ENCODE measurements at places on chromosomes 3 and 15.

GRCh38 chr3:126026277-126026751 lies 57.3 kb downstream of the ROPN1B start:
- no peak for DNase-seq

DNA sequence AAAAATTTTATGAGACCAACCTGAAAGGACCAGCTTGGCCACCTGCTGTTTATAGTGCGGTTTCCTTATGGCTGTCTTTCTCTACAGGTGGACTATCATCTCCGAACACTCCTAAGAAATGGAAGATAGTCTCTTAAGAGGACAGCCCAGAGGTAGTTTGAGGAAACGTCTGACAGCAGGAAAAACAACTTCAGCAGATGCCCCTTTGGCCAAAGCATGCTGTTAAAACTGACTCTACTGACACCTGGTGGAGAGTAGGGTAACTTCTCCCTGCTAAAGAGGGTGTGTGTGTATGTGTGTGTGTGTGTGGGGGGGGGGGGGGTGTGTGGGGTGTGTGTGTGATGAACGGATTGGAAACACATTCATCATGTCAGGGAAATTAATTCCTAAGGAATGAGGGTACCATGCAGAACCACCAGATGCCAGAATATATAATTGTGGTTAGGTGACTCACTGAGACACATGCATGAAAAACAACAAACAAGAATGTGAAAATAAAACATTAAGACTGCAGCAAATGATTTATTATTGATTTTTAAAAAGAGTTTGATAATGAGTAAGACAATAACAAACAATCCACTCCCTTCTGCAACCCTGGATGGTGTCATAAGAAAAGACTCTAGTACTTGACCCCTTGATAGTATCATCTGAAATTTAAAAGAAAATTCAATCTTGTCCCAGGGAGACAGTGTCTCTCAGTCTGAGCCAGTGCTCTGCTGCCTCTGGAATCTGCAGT lies 256.5 kb downstream of the THRB start:
- DNase-seq = peak; percentile 26

- no peak for DNase-seq
These were observed 193.3 kb upstream of the SLCO3A1 start for GRCh38 chr15:91660174-91660649.

GRCh38 chr3:60365360-60365759 lies 885.9 kb downstream of the FHIT start:
- no peak for DNase-seq

GRCh38 chr3:42189736-42190135 lies 76.2 kb downstream of the CCK start:
- DNase-seq = no peak

GRCh38 chr3:126539558-126540250 lies 15.7 kb downstream of the CHST13 start:
- DNase-seq = no peak

GRCh38 chr15:73683777-73684580 lies at the start of gene CD276:
TSS of gene CD276 (plus strand) at chr15:73684383. CDS start at chr15:73699640, 15,257 bp downstream.
- peak; percentile 68 for DNase-seq

DNA sequence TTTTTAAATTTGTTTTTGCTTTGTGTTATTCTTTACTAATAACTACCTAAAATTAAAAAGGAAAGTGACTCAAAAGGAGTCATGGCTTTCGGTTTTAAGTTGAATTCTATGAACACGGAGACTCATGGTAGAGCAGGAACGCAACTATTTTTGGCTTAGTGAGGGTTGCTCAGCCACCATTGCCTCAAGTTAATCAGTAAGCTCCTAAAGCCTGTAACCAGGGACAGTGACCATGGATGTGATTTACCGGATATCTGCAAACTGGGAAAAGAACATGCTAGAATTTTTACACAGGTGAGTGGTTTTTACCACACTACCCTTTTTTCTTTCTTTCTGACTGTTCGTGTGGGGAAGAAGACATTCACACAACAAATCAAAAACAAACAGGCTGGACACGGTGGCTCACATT lies 11.8 kb downstream of the SLC12A8 start:
- no peak for DNase-seq

- DNase-seq = no peak
These were observed 17.0 kb downstream of the TMEM62 start for GRCh38 chr15:43150191-43150929.

- DNase-seq = no peak
These were observed 125.5 kb upstream of the BHLHE40 start for GRCh38 chr3:4853749-4854140.

DNA sequence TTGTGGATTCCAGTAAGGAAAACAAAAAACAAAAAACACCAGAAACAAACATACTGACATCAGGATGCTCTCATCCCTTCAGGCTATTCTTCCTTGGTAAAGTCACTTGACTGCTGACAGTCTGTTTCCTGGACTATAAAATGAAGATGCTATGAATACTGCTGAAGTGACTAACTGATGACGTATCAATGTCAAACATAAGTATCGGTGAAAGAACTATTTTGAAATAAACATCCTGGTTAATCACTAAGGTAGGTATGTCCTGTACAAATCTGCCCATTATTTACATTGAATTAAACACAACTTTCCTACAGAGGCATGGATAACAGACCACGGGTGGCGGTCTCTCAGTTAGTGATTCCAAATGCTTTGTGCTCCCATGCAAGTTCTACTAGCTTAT lies 45.9 kb downstream of the CHAC1 start:
- DNase-seq = no peak

DNA sequence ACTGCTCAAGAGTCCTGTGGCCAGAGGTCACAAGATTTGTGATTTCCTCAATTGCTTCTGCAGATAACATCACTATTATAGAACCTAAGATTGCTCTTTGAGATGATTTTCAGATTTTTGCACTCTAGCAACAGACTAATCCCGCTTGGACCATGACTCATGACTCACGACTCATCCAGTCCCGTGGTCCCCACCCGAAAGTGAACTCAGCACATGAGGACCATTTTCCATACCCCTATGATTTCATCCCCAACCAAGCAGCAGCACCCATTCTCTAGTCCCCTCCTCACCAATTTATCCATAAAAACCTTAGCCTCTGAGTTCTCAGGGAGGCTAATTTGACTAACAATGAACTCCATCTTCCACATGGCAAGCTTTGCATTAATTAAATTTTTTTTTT lies 106.3 kb upstream of the ALCAM start:
- DNase-seq = no peak

GRCh38 chr3:124834723-124835718 lies 52.1 kb downstream of the ITGB5 start:
- DNase-seq = peak; percentile 20

GRCh38 chr3:184910664-184911063 lies 98.7 kb downstream of the VPS8 start:
- DNase-seq = no peak

GRCh38 chr3:72924055-72924454 lies 36.2 kb downstream of the GXYLT2 start:
- no peak for DNase-seq

GRCh38 chr3:189773056-189773455 lies 141.9 kb downstream of the TP63 start:
- DNase-seq = no peak

DNA sequence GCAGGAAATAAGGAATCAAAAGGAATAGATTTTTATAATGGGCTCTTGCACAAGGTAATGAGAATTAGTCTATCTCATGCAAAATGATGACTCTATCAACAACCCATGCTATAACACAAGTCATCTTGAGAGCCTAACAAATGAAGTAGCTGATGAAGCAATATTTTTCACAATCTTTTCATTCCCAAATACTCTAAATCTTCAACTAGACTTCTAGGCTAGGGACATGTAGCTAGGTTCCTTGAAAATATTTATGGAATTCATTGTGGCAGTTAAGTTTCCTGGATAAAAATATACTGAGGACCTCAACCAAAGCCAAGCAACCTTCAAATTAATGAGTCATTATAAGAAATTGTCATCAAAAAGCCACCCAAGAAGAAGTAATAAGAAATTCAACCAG lies 55.4 kb downstream of the DCBLD2 start:
- no peak for DNase-seq

GRCh38 chr15:66842710-66843441 lies 140.8 kb downstream of the SMAD6 start:
- no peak for DNase-seq

- no peak for DNase-seq
These were observed 33.0 kb downstream of the SLC12A6 start for GRCh38 chr15:34304613-34305012.

GRCh38 chr15:87154761-87155160 lies 1075.1 kb downstream of the AGBL1 start:
- DNase-seq = no peak

DNA sequence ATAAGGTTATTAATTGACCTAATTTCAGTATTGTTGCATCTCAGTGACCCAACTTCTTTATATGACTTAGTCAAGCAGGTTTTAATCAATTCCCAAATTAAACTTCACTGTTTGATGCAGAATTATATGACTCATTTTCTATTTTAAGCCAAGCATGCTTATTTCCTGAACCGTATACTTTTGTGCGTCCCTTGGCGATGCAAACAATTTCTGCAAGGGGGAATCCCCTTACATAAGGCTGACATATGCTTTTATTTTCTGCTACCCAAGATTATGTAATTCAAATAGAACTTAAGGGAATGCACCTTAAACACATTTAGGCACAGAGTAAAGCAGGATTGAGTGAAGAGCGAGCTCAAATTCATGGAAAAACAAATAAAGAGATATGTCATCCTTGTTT lies 303.9 kb downstream of the PDCD6IP start:
- DNase-seq = no peak

GRCh38 chr15:89416339-89417183 lies 79.8 kb downstream of the RHCG start:
- DNase-seq = peak; percentile 75

- no peak for DNase-seq
These were observed 272.9 kb downstream of the TBC1D5 start for GRCh38 chr3:17469520-17469919.

- no peak for DNase-seq
These were observed 152.9 kb downstream of the XXYLT1 start for GRCh38 chr3:195117978-195118581.

- no peak for DNase-seq
These were observed 409.2 kb downstream of the DIPK2A start for GRCh38 chr3:144380849-144381248.

DNA sequence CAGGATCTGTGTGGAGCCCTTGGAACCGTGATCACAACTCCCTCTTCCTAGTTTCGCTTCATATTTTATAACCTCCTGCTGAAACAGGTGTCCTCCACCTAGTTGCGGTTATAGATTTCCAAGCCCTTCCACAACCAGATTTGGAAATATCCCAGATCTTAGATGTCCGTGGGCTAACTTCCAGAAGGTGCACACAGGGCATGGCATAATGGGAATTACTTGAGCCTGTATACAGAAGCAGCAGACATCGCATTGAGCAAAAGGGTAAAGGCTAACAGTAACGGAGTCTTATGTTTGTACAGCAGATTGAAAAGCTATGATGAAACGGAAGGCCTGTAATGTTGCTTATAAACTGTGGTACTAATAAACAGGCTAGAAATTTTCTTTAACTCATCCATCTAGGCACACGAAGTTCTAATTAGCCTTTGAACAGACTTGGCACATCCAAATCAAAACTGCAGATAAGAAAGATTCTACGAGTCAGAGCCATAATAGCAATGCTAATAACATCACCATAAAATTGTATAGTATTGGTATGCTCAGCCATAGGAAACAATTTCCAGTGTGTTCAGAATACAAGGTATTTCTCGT lies 1.2 kb upstream of the USF3 start:
- no peak for DNase-seq

DNA sequence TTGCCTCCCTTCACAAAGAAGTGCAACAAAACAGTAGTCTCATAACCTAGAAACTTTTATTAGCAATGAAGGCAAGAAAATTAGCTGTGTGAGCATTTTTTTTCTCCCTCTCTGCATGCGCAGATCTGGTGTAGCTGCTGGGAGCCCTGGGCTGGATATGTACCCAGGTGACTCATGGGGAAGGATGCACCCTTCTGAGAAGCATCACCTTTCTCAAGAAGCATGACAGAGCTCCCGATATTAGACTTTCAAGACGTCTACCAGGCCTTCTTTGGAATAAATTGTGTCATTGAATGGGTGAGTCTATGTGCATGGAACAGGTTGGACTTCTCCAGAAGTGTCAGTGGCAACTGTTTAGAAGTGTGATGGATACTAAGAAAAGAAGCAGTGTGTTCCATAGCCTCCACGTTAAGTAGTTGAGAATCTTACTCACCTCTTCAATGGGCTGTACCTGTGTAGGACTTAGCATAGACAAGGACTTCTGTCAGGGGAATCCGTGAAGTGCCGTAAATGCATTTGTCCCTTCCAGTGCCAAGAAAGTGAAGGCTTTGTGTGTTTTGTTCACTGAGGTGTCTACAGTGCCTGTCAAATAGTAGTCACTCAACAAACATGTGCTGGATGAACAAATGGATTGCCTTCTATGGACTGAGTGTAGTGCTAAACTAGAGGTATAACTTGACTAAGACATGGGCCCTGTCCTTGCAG lies 47.7 kb upstream of the RASGRP1 start:
- no peak for DNase-seq

DNA sequence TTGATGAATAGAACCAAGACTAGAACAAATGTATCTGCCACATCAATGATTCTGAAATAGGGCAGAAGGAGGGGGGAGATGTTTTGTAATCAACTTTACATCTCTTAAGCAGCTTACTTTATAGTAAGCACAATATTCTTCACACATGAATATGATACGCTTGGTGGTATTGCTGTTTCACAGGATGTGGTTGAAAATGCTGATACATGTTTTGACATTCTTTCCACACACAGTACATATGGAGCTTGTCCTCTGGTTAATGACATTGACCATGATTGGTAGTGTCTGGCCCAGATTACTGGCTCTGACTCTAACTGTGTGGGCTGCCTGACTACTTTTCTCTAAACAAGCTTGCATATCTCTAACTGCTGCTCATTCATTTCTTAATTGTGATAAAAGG lies 168.9 kb downstream of the KLHL25 start:
- DNase-seq = no peak

DNA sequence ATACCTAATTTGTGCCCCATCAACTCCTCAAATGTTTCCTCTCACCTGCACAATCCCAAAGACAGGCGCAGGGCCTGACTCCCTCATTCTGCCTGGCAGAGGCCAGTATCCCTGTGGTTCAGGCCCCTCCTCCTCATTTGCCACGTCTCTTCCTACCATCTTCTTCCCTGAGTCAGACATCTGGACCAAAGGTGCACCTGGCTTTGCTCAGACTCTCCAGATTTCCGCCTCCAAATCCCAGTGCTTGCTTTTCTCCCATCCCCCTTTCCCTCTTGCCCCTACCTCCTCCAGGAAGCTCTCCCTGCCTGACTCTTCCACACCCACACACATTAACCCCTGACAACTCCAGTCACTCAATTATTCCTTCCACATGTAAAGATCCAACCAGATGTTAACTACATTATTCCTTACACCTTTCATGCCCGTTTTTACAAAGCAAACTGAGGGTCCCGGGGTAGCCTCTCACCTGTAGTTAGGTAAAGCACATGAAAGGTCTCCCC lies 19.6 kb downstream of the SEMA7A start:
- no peak for DNase-seq

DNA sequence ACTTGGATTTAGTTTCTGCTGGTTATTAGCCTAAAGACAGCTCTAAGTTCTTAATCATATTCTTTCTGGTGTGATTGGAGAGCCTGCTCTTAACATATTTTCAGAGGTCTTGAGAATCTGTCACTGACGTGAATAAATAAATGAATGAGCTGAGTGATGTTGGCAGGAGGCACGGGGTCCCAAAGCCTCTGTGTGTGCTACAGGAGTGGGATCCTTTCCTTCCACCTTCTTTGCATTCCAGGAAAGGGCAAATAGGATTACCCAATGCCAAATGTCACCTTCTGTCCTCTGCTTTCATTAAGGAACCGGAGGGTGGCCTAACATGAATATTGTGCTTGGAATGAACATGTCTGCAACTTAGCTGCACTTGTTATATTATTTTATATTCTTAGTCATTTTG lies 53.1 kb downstream of the CD47 start:
- no peak for DNase-seq

- no peak for DNase-seq
These were observed 81.2 kb upstream of the PLXND1 start for GRCh38 chr3:129687586-129688125.
